ENCODE measurements at places on chromosomes 12 and 14.

DNA sequence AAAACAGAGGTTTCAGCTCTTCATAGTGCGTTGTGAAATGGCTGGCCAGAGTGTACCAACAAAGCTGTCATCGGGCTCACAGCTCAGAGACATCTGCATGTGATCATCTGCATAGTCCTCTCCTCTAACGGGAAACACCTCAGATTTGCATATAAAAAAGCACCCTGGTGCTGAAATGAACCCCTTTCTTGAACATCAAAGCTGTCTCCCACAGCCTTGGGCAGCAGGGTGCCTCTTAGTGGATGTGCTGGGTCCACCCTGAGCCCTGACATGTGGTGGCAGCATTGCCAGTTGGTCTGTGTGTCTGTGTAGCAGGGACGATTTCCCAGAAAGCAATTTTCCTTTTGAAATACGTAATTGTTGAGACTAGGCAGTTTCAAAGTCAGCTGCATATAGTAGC, 14.3 kb upstream of the PAPLN start:
- no peak for DNase-seq

DNA sequence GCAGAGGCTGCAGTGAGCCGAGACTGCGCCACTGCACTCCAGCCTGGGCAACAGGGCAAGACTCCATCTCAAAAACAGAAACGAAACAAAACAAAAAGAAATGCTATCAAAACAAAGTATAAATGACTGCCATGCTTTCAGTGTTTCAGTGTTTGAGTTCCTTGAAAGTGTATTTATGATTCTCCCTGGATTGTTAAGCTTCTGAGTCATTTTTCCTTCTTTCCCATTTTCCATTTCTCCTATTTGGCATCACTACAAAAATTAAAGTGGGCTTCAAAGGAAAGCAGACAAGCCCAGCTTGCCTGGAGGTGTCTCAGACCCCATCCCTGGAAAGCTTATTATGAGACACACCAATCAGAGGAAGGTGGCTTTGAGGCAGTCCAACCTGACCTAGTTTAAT, 35.1 kb downstream of the NIN start:
- DNase-seq, result no peak

GRCh38 chr12:10088955-10089900, 9.6 kb downstream of the CLEC1A start:
- DNase-seq, result no peak

DNA sequence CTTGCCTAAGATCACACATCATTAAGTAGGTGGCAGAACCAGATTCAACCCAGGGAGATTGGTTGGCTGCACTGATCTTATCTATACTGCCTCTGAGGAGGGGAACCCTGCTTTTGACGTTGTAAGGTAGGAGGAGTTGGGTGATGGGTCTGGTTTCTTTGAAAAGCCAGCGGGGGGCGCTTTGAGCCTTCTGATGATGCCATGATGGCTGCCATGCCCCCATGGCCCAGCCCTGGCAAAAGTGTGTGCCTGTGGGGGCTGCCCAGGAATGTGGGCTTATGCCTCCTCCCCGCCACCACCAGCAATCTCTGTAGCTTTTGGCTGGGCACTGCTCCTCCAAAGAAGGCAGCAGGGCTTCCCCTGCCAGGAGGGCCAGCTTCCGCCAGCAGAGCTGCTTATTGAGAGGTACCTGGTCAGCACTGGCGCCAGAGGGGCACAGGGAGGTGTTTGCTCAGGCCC, 224.3 kb downstream of the SLC41A2 start:
- DNase-seq, result no peak

GRCh38 chr14:102835959-102836358, 58.7 kb downstream of the TRAF3 start:
- no peak for DNase-seq

DNA sequence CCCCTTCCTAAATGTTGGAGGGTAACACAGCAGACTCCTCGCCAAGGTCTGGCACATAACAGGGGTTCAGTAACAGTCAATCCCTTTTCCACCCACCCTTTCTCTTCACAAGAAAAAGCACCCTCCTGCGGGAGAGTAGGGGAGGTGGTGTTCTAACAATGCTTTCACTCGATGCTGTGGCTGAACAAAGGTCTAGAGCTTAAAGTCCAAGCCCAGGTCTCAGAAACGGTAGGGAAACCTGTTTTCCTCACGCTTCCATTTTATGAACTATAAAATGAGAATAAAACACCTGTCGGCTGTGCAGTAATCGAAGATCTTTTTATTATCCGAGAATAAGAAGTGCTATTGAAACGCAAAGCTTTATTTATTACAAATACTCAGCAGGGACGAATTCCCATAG, 20.9 kb upstream of the CACNA2D4 start:
- DNase-seq, result no peak

DNA sequence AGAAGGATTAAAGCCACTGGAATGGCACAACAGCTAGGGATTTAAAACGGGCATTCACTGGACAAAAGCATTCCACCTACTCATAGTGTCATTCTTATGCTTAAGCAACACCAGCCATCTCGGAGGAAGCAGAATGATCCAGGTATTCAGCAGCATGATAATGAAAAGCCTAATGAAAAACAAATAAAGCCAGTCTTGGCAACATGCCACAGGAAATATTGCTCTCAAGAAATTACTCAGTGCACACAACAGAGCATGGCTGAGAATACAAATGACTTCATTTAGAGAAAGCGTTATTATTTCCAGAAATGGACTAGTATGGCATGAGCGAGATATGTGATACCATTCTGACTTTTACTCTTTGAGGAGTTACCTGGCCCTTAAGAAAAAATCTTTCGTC, 442.2 kb downstream of the APAF1 start:
- no peak for DNase-seq

DNA sequence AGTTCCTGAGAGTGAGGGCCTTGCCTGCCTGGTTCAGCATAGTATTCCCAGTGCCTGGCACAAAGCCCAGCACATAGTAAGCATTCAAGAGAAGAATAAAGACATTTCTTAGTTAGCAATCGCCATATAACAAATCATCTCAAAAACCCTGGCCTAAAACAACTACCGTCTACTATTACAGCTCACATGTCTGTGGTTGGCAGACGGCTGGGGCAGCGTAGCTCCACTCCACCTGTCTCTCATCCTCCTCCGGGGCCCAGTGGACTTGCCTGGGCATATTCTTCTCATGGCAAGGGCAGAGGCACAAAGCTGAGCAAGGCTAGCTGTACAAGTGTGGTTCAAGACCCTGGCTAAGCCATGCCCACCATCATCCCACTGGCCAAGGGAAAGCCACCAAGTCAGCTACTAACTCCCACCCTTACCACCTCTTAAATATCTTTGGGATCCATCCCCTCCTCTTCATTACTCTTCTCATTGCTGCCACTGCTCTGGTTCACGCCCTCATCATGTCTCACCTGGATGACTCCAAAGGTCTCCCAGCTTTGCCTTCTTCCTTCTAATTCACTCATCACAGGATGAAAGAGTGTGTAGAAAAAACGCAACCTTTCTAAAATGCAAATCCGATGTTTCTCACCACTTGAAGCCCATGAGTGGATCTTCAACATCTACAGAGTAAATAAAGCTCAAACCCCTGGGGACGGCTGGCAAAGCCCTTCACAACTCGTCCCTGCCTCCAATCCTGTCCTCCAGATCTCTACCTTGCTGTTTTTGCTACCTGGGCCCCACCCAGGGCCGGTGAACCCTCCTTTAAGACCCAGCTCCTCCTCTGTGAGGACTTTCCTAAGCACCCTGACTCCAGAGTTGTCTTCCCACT, 10.4 kb downstream of the TMEM229B start:
- no peak for DNase-seq
